GOT3 (cell line): ENCODE measurements at places on chromosomes 5 and 9.

GRCh38 chr9:34119713-34120112 is 6.8 kb downstream of the DCAF12 start:
- no peak for DNase-seq

GRCh38 chr9:98899408-98900056 is 44.2 kb upstream of the COL15A1 start:
- no peak for DNase-seq

GRCh38 chr9:110775724-110776123 is 107.1 kb downstream of the MUSK start:
- DNase-seq: no peak

GRCh38 chr9:28025186-28025585 is 451.9 kb upstream of the C9orf72 start:
- DNase-seq: no peak

DNA sequence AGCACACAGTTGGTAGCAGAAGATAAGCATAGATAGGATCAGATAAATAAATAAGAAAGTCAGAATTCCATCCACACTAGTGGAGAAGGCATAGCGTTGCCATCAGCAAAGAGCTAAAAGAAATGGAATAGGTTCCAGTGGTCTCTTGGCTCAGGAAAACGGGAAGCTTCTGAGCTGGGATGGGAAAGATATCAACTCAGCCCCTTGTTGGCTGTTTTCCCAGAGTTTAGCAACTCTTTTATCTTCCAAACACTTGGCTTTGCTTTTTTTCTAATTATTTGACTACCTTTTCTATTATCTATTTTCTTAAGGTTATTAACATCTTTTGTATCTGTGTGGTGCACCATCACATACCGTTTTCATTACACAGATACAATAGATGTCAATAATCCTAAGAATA is 445.7 kb upstream of the TRPC7 start:
- no peak for DNase-seq

DNA sequence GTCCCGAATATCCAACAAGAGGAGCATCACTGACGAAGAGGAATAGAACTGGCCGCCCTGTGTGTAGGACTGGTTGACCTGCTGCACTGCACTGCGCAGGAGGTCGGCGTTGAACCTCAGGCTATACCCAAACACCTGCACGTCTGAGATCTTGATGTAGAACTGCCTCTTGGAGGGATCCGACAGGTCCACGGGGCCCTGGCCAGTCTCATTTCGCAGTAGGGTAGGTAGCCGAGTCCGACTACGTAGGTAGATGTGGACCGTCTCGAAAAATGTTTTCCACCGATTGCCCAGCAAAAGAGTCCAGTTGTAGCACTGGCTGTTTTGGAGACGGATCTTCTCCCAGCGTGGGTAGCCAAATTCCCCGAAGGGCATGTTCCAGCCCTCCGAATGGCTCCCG is 202.0 kb downstream of the BRINP1 start:
- no peak for DNase-seq

GRCh38 chr5:140261403-140262171 is 41.3 kb downstream of the PFDN1 start:
- DNase-seq: peak; percentile 22
